ENCODE measurements at places on chromosomes 5 and 9.

DNA sequence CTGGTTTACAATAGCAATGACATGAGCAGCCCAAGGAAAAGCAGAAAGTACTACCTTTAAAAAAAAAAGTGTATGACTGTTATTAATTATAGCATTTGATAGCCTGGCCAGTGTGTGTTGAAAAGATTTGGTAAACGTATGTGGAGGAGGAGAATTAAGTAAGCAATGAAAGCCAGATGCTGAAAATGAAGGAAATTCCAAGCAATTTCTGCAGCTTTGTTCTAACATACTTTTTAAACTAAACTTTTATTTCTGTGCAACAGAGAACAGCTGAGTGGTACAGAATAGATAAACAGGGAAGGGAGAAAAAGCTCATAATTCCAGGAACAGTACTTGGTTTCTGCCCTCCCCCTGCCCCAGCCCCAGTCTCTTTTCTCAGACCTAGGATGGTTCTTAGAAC, 252.6 kb downstream of the ADAMTSL1 start:
- no peak for DNase-seq

DNA sequence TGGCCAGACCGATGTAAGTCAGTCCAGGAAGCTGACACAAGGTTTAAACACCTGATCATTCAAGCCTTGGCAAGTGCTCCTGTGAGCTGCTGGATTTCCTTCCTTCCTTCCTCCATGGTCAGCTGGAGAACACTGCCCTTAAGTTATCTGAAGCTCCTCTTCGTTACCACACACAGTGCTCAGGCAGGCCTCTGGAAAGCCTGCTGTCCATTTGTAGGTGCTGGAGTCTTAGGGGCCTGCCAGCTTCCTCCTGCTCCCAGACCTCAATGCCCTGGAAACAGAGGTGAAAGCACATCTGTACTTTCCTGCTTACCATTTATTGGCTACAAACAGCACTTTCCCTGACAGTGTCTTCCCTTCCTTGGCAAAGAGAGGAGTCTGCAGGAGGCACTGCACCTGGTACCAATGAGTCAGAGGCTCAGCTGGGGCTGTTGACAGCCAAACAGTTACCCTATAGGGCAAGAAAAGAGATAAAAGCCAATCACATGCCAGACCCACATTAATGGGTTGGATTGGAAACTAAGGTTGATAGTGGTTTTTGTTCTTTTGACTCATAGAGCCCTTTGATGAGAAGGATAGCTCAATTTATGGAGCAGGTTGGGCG, 72.6 kb upstream of the PUM3 start:
- no peak for DNase-seq

GRCh38 chr5:172336264-172336663, 52.7 kb upstream of the UBTD2 start:
- no peak for DNase-seq

DNA sequence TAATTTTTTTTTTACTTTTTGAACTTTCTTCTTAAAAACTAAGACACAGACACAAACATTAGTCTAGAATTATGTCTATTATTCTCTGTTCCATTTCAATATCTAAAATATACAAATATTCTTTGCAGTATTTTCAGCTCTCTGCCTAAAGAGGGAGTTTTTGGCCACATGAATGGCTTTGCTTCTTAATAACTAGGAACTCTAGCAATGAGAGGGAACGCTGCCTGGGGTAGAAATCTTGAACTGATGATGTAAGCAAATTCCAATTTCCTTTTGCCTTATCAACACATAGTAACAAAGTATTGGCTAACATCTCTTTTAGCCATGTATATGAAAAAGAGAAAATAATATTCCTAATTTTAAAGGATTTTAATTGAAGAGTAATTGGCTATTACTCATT, 51.9 kb downstream of the SLC25A46 start:
- DNase-seq = no peak

- DNase-seq = no peak
These were observed 17.5 kb downstream of the TGFBI start for GRCh38 chr5:136046246-136046645.

GRCh38 chr9:974031-974995, 2.1 kb upstream of the DMRT3 start:
- no peak for DNase-seq

- no peak for DNase-seq
These were observed 72.0 kb downstream of the PIK3R1 start for GRCh38 chr5:68287631-68287975.

- DNase-seq = no peak
These were observed 354.5 kb upstream of the FTMT start for GRCh38 chr5:121497176-121497575.

DNA sequence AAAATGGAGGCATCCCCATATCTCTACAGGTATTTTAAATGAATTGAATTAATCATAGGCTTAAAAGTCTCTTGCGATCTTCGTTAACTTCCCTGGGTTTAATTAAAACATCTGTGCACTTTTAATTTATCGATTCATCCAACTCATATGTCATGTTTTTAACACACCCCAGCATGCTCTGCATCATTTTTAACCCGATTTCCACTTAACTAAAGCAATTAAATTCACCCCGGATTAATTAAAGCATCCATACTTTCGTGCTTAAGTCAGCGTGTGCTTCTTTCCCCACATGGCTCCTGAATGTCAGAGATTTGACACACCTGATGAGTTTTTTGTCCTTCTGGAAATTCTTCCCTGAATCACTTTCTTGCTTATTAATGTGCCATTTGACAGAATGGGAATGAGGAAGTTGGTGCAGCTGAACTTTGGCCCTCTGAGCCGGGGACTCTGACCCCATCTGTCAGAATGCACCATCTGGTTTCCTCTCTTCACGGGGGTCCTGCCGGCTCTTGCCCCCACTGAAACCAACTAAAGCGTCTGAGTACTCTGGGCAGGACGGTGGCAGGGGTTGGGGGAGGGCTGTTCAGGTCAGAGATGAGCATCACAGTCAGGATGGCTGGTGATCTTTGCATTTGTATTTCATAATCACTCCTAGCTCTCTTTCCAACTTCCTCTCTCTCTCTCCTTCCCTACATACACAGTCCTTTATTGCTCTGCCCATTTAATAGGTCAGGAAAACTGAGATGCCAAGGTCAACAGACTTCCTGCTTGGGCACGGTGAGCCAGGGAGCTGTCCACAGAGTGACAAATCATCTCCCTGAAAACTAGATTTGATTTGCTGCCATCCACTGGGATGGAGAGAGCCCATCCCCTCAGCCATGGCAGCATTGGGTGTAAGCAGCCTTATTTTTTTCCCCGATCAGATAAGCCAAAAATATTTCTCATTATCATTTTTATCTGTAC, 180.3 kb upstream of the WWC1 start:
- no peak for DNase-seq

- DNase-seq = no peak
These were observed 3.5 kb upstream of the AIF1L start for GRCh38 chr9:131092548-131093440.

GRCh38 chr9:16039218-16039987, 486.6 kb downstream of the CCDC171 start:
- DNase-seq = no peak

GRCh38 chr5:5421149-5421960, 1.1 kb upstream of the ICE1 start:
- peak; percentile 52 for DNase-seq

GRCh38 chr5:38009749-38010358, 170.0 kb upstream of the GDNF start:
- DNase-seq = no peak

GRCh38 chr9:35232867-35233544, 71.2 kb downstream of the UNC13B start:
- DNase-seq = no peak

GRCh38 chr5:73179730-73180129, 6.7 kb downstream of the TMEM174 start:
- no peak for DNase-seq

- DNase-seq = no peak
These were observed 97.3 kb upstream of the DAB2 start for GRCh38 chr5:39521940-39522590.

- DNase-seq = no peak
These were observed 185.5 kb downstream of the TAF11L14 start for GRCh38 chr5:17819783-17820182.

DNA sequence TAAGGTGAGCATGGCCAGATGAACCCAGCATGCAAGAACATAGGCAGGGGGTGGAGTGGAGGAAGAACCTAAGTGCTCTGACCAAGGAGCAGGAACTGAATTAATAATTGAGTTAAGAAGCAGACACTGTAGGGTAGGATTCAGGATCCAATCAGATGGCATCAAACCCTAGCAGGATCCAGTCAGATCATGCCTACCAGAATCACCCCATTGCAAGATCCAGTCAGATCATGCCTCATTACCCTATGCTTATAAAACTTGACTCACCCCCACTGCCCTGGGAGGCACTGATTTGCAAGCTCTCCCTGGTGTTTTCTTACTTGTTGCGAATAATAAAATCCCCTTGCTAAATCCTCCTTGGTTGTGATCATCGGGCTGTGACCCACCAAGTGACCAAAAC, 19.7 kb downstream of the TUSC1 start:
- no peak for DNase-seq

DNA sequence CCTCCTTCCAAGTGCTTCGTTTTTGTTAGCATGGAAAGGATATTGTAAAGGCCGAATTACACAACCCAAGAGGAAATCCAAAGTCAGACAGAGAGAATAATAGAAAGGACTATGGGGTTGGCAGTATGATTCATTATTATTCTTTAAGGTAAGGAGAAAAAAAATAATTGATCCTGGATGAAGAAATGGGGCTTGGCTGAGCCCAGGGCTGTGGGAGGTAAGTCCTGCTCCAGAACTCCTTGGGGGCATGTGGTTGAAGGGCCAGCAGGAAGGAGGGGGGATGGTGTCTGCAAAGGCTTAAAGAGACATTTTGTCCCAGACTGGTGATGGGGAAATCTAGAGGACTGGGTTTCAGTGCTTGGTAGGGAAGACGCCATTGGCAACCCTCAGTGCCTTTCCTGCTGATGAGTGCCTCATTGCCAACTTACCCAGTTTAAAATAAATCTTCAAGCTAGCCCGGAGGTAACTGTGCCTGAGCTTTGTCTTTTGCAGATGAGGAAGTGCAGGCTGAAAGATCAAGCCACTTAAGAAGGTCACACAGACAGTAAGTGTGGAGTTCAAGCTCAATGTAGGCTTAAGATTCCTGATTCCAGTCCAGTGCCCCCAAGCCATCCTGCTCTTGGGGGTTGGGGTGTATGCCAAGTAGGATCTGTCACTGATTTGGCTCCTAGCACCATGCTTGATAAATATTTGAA, 30.2 kb downstream of the FOXI1 start:
- no peak for DNase-seq

- no peak for DNase-seq
These were observed 441.0 kb downstream of the TLE4 start for GRCh38 chr9:80012557-80013330.

DNA sequence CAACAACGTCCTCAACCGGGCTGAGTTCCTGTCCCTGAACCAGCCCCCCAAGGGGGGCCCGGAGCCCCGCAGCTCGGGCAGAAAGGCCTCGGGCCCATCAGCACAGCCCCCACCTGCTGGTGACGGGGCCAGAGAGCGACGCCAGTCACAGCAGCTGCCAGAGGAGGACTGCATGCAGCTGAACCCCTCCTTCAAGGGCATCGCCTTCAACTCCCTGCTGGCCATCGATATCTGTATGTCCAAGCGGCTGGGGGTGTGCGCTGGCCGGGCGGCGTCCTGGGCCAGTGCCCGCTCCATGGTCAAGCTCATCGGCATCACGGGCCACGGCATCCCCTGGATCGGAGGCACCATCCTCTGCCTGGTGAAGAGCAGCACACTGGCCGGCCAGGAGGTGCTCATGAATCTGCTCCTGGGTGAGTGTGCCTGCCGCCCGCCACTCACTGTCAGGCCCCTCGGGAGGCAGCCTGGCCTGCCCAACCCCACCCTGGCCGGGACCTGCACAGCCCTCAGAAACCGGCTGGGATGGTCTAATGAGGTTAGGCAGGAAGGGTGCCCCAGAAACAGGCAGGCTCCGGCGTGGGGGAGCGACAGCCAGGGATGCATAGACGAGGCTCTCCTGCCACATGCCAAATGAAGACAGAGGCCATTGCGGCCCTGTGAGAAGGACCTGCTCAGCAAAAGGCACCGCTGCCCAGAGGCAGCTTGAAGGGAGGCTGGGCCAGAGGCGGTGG, 678 bp downstream of the PLPP7 start:
- DNase-seq = no peak

GRCh38 chr5:75524071-75524470, 12.4 kb downstream of the POLK start:
- DNase-seq = no peak

DNA sequence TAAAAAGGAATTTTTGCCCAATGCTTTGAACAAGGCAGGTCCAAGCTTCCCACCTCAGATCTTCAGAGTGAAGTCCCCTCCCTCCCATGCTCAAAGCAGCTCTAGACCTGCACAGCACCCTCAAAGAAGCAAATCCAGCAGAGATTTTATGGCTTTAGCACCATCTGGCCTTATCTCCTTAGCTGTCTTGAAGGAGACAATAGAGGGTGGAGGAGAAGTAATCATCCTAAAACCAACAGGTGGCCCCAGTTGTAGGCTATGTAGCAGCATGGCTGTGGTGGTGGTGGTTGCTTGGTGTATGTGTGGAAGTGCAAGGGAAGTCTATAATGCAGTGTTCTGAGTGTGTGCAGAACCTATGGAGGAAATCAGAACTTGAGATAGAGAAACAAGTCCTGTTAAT, 140.1 kb downstream of the GRIA1 start:
- no peak for DNase-seq

DNA sequence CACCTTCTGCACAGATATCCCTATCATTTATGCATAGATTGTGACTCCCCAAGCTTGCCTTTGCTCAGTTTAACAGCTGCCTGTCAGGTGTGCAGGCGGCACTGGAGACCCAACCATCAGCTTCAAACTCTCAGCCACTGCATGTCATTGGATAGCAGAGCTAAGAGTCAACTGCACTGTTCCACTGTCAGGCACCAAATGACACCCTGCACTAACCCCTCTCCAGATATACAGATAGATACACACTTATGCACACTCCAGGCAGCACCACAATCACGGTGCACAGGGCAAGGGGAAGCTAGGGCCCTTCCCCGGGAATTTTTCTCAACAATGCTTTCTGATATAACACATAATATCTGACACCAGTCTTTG, 142.3 kb downstream of the BNC2 start:
- no peak for DNase-seq

GRCh38 chr5:1048861-1049838, 40.5 kb downstream of the NKD2 start:
- no peak for DNase-seq

- DNase-seq = no peak
These were observed 412 bp downstream of the IZUMO3 start for GRCh38 chr9:24545285-24545684.

DNA sequence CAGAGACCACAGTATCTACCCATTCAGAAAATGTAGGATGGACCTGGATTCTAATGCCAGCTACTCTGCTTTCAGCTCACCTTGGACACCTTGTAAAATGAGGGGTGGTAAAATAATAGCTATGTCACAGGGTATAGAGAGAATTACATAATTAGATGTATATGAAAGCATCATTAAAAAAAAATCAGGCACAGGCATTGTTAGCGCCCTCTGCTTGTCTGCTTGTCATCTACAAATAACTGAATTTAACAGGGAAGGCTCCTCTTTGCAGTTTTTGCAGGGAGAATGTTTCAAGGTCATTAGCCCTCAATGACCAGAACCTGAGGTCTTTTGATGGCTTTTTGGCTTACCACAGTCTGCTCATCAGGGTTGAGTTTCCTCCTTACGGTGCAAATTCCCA, 58.0 kb downstream of the GPR21 start:
- DNase-seq = no peak

GRCh38 chr9:92468206-92468605, 14.1 kb downstream of the ASPN start:
- no peak for DNase-seq

- DNase-seq = no peak
These were observed 68.2 kb upstream of the SLIT3 start for GRCh38 chr5:169369130-169369529.

- no peak for DNase-seq
These were observed 14.1 kb downstream of the SLC25A46 start for GRCh38 chr5:110752953-110753352.

GRCh38 chr9:81191222-81191621, 498.1 kb downstream of the TLE1 start:
- DNase-seq = no peak

Data from stimulated activated effector memory CD8-positive, alpha-beta T cell treated with anti-CD3 and anti-CD28 coated beads, Interleukin-12 subunit alpha, Interleukin-12 subunit beta, amount 100 ng/mL, for 72 hours (primary cell).